Esophagus mucosa (tissue), 1 donor: ENCODE measurements at places on chromosomes 5 and 9. TPM values are rescaled to one million over a fixed set of nuclear protein-coding genes. Genes with fewer than 3 reads are reported as not detected.

- ATAC-seq: no peak
Observed at GRCh38 chr9:7894231-7894630, 94.7 kb upstream of the DMAC1 start.

DNA sequence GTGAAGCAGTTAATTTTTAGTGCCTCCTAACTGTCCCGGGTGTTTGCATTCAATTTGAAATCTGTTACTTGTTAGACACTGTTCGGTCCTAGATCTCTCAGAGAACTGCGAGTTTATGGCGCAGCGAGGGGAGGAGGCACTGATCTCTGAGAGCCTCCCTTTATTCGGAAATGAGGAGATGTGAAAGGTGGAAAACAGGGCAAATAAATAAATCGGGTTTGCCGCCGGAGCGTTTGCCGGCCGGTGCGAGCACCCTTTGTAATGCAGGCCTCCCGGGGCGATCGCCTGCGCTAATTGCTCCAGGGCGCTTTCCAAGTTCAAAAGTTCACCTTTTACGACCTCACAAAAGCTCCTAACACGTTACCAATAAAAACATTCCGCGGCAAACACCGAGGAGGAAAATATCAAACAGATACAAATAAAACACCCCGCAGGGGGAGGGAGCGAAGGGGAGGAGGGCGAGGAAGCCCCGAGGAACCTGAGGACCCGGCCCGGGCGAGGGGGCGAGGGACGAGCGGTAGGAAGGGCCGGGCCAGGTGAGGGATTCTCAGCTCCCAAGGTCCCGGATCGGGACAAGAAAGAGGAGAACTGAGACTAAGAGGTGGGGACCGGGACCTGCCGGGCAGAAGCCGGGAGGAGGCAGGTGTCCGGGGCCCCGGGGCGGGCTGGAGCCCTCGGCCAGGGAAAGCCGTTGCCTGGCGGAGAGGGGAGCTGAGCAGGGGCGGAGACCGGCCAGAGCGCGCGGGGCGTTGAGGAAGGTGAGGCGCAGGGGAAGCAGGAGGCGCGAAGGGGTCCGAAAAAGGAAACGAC, 1.4 kb downstream of the NR6A1 start:
- ATAC-seq: no peak

DNA sequence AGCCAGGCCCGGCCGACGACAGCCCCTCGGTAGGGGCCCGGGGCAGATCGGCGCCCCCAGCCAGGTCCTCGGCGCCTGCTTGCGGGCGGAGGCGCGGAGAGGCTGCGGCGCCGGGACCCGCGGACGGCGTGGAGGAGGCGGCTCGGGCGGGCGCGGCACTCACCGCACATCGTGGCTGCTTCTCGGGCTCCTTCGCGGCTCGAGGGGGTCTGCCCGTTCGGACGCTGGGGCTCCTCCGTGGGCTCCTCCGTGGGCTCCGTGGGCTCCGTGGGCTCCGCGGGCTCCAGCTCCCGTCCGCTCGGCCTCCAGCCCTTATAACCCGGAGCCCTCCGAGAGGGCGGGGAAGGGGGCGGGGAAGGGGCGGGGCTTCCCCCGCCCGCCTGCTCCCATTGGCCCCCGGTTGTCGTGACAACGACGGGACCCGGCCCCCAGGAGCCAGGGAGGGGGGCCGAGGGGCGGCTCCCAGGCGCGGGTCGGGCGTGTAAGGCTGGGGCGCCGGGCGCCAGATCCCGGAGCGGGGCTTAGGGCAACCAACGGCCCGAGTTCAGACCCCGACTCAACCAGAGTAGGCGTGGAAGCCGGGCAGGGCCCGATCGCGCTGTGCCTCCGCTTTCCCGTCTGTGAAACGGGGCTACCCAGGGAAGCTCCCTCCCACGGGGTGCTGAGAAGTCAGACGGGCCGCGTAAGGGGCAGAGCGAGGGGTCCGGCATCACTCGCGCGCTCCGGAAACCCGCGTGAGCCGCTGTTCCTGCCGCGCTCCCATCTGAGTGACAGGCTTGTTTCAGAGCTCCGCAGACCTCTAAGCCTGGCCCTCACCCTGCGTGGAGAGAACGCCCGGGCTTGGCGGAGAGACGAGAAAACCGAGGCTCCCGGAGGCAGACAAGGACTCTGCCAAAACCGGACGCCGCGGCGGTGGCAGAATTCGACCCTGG, at the start of gene GFPT2:
TSS of gene GFPT2 (minus strand) at position 289 of the 932 bp plus-strand sequence. CDS start at position 170, 119 bp downstream.
- ATAC-seq: peak; percentile 86

GRCh38 chr5:95721582-95722295, 9.4 kb upstream of the RHOBTB3 start:
- no peak for ATAC-seq

The CCNO gene
- total RNA-seq: 2.2 TPM

DNA sequence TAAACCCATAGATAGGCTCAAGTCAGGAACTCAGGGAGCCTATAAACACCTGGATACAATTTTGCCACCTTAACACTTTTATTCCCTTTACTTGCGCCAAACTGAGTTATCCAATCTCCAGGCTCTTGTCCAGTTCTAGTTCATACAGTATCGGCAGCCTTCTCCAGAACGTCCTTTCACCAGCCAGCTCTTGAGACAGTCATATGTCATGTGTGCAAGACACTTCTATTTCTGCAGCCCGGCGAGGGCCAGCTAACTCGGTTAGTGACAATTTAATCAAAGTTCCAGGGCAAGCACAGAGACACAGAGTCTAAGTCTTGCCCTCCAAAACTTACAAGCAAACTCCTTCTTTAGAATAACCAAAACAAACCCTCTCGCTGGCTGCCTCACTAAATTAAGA, 12.9 kb downstream of the ABCA1 start:
- no peak for ATAC-seq
